ENCODE measurements at places on chromosomes 5 and 9. TPM values are rescaled to one million over a fixed set of nuclear protein-coding genes. Genes with fewer than 3 reads are reported as not detected.

CRB2 gene
- total RNA-seq, result not detected

APC gene
- 76.1 TPM for total RNA-seq

RLN2 gene
- not detected for total RNA-seq

HMGCS1 gene
- total RNA-seq, result 30.6 TPM

BDP1 gene
- 23.1 TPM for total RNA-seq

NRARP gene
- total RNA-seq, result not detected

ZNF883 gene
- 0.83 TPM for total RNA-seq

CCDC69 gene
- total RNA-seq, result 0.56 TPM

BAAT gene
- total RNA-seq, result not detected

HCN1 gene
- total RNA-seq, result not detected

ABCA1 gene
- 43.6 TPM for total RNA-seq

CNTNAP3 gene
- 1.1 TPM for total RNA-seq

PCAT7 gene
- not detected for total RNA-seq

C1QTNF2 gene
- 0.72 TPM for total RNA-seq

CCDC171 gene
- total RNA-seq, result 2.5 TPM

SHISAL2B gene
- total RNA-seq, result not detected

EIF4EBP3 gene
- 0.36 TPM for total RNA-seq

MED7 gene
- 8.6 TPM for total RNA-seq

PCDHGA5 gene
- 2.0 TPM for total RNA-seq

CFAP90 gene
- not detected for total RNA-seq

NKD2 gene
- total RNA-seq, result not detected

CCNH gene
- total RNA-seq, result 100 TPM

LECT2 gene
- total RNA-seq, result not detected

F2R gene
- total RNA-seq, result 85.7 TPM

ARHGEF39 gene
- total RNA-seq, result 2.5 TPM

EPB41L4B gene
- total RNA-seq, result 0.54 TPM

LHX3 gene
- not detected for total RNA-seq

SHOC1 gene
- total RNA-seq, result not detected

SPATA31C1 gene
- total RNA-seq, result not detected

BTNL3 gene
- total RNA-seq, result not detected

GPRIN1 gene
- total RNA-seq, result 2.5 TPM

LCN10 gene
- total RNA-seq, result not detected

DOCK8 gene
- total RNA-seq, result not detected

MCC gene
- 20.6 TPM for total RNA-seq

SLC28A3 gene
- 1.9 TPM for total RNA-seq

TIMD4 gene
- not detected for total RNA-seq

PCDHB8 gene
- 0.18 TPM for total RNA-seq

SPATA9 gene
- total RNA-seq, result 0.83 TPM

PCDHB16 gene
- 0.18 TPM for total RNA-seq

CYLC2 gene
- total RNA-seq, result not detected

GAPT gene
- not detected for total RNA-seq

FOXD4 gene
- not detected for total RNA-seq

CNTLN gene
- total RNA-seq, result 5.9 TPM

CSF1R gene
- 0.36 TPM for total RNA-seq

KCNN2 gene
- 2.2 TPM for total RNA-seq
